CD4-positive, alpha-beta T cell treated with Interleukin-15 for 4 hours (primary cell): ENCODE measurements at places on chromosomes 2 and 18.

GRCh38 chr2:134550566-134551164, 168.1 kb downstream of the TMEM163 start:
- DNase-seq: no peak

DNA sequence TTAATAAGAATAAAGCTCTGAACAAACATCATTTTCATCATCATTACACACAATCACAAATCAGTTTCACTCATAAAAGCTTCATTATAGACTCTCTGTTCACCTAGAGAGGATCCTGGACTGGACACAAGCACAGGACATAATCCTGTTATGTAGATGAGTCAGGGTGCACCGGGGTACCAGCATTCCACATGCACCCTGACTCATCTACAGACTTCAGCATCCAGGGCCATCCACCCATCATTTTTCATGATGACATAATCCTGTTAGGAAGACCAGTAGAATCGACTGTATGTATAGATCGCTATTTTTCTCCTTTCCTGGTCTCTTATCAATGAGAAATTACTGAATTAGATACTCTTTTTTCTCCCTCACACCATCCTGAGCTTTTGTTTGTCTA, 73.7 kb upstream of the PIK3C3 start:
- no peak for DNase-seq

GRCh38 chr2:189552991-189553404, 27.6 kb downstream of the SLC40A1 start:
- DNase-seq: no peak

- no peak for DNase-seq
These were observed 126.9 kb upstream of the NCK2 start for GRCh38 chr2:105617631-105618350.

- no peak for DNase-seq
These were observed 10.0 kb upstream of the ASAP2 start for GRCh38 chr2:9196637-9197036.

GRCh38 chr2:218827701-218828476, 3.7 kb downstream of the PRKAG3 start:
- DNase-seq: no peak

- DNase-seq: no peak
These were observed 383.0 kb upstream of the DCC start for GRCh38 chr18:51957001-51957400.

GRCh38 chr2:74259191-74259590, 60.8 kb downstream of the MTHFD2 start:
- no peak for DNase-seq

- DNase-seq: no peak
These were observed 34.4 kb upstream of the FZD7 start for GRCh38 chr2:201999279-201999678.

GRCh38 chr2:126658319-126658904, 2.5 kb downstream of the GYPC start:
- no peak for DNase-seq

GRCh38 chr2:161199912-161200701, 39.9 kb downstream of the TANK start:
- DNase-seq: peak; percentile 33

DNA sequence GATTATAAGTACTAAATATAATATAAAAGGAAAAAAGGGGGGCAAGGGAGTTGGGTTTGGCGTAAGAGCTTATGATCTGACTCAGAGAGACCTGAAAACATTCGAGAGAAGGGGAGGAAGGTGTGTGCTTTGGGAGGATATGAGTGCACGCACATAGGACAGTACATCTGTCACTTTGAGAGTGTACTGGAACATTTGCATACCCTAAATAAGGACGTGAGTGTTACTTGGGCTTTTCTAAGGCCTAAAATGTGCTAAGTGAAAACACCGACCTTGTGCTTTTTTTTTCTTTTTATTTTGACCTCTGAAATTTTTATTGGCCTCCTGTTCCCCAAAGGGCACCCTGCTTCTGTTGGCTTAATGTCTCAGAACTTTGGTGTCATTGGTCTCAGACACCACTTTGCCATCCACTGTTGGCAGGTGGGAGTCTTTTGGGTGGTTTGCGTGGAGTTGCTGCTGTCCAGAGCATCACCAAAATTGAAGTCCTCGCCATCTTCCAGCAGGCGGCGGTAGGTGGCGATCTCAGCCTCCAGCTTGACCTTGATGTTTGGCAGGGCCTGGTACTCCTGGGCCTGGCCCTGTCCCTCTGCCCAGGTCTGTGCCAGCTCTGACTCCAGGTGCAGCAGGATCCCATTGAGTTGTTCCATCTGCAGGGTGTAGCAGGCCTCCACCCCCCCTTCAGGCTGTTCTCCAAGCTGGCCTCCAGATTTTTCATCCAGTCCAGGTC, 57.7 kb downstream of the CD28 start:
- DNase-seq: peak; percentile 40

DNA sequence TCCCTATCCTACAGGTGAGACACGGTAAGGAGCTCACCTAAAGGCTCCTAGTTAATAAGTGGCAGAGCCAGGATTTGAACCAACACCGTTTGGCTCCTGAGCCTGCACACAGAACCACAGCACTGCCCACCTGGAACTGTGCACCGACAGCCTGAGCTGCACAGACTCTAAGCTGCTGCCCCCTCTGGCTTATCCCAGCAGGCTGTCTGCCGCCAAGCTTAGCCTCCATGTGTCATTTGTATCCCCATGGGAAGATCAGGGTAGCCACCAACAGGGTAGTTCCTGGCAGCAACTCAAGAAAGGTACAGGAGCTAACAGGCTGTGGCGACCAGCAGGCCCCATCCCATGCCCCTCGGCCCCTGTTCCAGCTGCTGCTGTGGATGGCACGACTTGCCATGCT, 135.7 kb downstream of the LRRC30 start:
- no peak for DNase-seq

- DNase-seq: no peak
These were observed 795.2 kb upstream of the ID2 start for GRCh38 chr2:7886666-7887065.

GRCh38 chr2:105391058-105391627, 7.7 kb downstream of the FHL2 start:
- no peak for DNase-seq

DNA sequence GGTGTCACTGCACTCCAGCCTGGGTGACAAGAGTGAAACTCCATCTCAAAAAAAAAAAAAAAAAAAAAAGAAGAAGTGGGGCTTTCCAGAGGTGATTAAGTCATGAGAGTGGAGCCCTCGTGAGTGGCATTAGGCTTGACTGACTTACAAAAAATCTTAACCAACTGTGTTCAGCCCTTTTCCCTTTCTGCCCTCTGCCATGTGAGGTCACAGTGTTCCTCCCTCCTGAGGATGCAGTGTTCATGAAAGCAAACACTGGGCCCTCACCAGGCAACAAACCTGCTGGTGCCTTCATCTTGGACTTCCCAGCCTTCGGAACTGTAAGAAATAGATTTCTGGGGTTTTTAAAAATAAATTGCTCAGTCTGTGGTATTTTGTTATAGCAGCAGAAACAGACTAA, 37.0 kb upstream of the METTL21A start:
- no peak for DNase-seq

GRCh38 chr2:205772983-205773382, 90.7 kb downstream of the NRP2 start:
- DNase-seq: no peak

DNA sequence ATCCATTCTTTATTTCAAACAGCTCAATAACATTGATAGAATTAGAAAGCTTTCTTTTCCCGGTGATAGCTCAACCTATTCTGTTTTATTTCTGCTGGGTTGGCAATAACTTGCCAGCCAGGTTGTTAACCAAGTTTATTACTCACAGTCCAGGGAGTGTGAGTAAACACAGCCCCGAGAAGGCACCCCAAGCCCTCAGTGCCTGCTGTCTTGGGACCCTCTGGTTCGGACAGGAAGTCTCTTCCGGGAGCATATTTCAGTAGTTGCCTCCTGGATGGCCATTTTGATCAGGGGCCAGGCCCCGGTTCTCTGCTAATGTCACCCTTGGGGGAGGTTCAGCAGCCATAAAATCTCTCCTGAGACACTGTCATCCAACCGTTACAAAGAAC, 176.8 kb downstream of the INO80D start:
- DNase-seq: no peak

DNA sequence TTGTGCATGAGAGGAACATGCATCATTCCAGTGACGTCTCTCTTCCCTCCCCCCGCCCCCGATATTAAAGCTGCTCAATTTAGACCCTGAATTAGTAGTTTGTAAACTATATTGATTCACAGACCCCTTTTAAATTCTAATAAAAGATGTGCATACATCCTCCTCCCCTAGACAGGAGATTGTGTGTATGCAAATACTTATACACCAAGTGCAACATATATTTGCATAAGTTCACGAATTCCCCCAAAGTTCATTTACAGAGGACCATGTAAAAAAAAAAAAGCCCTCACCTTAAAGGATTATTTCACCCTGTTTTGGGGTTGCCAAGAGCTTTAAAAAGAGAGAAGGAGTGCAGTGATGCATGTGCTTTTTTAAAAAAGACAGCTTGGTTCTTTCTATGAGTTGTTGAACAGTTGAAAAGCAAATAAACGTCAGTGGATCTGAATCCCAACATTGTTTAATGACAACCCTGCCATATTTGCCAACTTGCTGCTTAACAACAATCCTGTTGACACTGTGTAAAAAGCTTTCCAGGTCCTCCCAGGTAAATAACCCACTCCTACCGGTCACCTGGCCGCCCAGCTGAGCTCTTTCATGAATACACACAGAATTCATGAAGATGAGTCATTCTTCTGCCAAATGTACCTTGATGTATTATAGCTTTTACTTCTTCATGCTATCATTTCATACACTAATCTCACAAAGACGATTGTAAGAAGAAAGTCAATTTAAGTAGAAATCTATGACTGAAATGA, 211.5 kb downstream of the IKZF2 start:
- DNase-seq: no peak

DNA sequence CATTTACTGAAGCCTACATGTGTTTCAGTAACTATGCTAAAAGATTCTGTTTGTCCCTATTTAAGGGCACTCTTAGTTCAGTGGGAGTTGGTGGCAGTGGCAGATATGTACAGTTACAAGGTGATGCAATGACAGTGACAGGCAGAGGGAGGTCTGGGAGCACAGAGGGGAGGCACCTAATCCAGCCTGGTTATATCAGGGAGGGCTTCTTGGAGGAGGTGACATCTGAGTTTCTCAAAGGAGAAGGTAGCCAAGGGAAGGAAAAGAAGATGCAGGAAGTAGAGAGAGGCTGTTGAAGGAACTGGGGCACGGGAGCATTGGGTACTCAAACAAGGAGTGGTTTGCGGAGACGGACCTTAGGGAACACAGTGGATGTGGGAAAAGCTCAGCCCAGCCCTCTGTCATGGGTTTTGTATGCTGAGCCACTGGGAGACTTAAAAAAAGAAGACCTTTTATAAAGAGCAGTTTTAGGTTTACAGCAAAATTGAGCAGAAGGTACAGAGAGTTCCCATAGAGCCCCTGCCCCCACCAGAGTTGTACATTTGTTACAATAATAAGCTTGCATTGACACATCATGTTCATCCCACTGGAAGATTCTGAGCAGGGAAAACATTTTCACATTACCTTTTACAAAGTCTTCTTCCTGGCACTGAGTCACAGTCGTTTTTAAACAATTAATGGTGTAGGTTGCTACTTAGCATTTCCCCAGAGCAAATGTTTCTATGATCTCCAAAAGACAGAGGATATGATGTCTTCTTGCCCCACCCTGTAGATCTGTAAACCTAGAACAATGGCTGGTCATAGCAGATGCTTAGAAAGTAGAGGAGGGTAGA, 83.0 kb upstream of the TAF1B start:
- no peak for DNase-seq

- DNase-seq: no peak
These were observed 7.9 kb downstream of the SS18 start for GRCh38 chr18:26082475-26082874.

DNA sequence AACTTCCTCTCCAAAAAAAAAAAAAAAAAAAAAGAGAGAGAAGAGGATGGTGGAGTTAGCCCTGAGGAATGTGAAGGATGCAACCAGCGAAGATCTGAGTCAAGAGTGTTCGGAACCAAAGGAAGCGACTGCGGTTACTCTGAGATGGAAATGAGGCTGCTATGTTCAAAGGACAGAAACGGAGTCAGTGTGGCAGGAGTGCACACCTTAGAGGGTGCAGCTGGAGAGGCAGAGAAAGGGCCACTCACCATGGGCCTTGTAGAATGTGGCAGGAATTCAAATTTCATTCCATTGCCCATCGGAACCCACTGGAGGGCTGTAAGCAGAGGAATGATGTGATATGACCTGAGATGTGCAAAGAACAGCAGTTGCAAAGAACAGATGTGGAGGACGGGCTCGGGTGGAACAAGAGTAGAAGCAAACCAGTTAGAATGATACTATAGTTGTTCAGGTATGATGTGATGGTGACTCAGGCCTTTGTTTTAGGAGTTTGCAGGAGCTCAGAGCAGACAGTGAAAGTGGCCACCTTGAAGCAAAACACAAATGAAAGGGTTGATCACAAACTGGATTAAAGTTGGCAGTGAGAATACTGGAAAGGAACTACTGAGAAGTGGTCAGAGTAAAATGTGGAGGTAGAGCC, 22.6 kb downstream of the ITGA6 start:
- DNase-seq: no peak

GRCh38 chr2:174138161-174138560, 110.2 kb downstream of the OLA1 start:
- no peak for DNase-seq

- DNase-seq: no peak
These were observed 98.5 kb downstream of the ATP9B start for GRCh38 chr18:79167526-79168190.

DNA sequence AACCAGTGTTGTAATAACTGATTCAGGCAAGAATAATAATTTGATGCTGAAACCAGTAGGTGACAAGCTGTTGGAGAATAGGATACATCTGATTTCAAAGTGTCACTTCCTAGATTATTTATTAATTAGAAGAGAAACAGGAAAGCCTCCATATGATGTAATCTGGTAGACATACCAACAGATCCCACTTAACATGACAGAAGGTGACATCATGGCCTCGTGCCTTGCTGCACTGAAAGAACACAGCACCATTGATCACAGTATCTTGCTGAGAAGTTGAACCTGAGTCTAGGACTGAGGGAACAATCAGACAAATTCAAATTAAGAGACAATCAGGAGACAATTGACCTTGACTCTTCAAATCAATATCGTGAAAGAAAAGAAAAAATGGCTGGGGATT, 131.6 kb upstream of the DLGAP1 start:
- DNase-seq: no peak

DNA sequence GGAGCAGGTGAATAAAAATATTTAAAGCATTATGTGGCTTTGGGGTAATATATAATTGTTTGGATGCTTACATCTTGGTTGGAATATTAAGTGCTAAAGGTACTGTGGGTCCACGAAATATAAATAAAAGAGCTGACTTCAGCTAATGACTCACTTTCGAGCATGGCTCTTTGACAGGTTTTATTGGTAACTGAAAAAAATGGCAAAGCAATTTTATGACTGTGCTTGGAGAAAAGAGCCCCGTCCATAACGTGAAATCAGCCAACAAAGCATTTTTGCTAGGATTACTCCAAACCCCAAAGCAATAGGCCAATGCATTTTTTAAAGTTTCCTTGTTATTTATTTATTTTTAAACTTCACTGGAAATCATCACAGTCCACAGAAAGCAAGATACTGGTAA, 397.2 kb upstream of the CDH19 start:
- DNase-seq: no peak
